Stimulated activated CD8-positive, alpha-beta memory T cell treated with anti-CD3 and anti-CD28 coated beads, Interleukin-15, amount 100 ng/mL, for 48 hours (primary cell): ENCODE measurements at places on chromosomes 5 and 9.

GRCh38 chr5:1330146-1330846 is 14.6 kb downstream of the CLPTM1L start:
- no peak for DNase-seq

DNA sequence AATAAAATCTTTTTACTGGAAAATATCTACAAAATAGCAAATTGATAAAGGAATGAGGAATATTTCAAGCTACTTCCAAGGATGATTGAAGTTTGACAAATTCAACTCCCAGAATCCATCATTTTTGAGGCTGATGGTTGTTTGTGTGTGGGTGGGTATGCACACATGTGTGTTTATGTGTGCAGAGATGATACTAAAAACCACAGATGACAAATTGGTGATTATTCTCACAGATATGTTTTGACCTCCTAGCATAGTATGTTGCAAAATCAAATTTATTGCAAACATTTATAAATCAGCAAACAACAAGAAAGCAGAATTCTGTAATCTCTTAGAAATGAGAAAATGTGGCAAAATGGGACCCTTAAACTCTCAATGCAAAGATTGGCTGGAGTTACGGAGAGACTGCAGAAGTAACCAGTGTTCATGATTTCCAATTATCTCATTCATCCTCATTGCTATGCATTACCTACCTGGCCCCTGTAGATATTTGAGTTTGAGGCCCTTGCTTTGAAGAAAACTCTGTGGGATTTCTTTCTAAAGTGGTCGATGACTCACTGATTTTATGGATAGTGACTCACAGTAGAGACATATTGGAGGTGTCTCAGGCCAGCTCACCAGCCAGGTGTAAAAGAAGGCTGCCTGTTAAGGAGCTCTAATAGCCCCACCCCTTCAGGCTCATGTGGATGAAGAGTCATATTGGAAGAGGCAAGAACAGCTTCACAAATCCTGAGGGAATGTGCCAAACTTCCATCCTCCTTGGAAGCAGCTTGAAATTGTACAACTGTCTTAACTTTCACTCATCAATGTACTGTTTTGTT is 44.6 kb upstream of the TMC1 start:
- peak; percentile 30 for DNase-seq

GRCh38 chr9:116639251-116639741 is 47.8 kb upstream of the TRIM32 start:
- DNase-seq: no peak

GRCh38 chr5:74375271-74375670 is 265.3 kb downstream of the ENC1 start:
- DNase-seq: no peak

GRCh38 chr5:175900157-175900556 is 28.8 kb downstream of the CPLX2 start:
- no peak for DNase-seq

DNA sequence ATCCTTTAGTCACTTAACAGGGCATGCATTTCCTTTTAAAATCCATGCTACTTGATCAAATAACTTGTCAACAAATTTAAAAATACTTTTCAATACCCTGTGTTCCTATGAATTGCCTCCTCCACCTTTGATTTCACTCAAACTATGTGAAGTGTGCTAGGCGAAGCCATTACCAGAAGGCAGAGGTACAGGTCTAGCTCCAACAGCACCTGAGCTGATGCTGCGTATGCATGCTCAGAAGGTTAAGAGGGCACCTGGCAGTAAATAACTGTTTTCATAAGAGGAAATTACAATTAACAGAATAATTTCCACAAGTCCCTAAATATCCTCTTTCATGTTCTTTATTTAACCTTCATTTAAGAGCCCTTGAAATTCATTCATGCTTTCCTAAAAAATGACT is 251.8 kb downstream of the EFNA5 start:
- DNase-seq: no peak

DNA sequence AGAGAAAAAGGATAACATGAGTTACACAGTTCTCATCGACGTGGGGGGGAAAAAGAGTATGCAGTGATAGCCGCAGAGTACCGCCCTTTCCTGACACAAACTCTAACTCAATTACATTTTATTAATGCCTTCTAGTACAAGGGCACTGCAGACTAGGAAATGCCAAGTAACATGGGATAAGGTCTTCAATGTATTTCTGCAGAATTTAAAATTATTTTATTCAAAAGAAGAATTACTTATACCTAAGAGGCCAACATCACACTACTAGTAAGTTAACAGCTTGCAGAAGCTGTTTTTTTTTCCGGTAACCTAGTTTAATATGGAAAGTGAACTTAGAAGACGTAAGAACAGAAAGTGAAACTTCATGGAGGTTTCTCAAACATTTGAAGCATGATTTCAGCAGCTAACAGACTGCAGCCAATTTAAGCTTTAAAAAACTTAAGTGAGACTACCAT is 3.9 kb downstream of the SETX start:
- DNase-seq: no peak

- DNase-seq: no peak
Observed at GRCh38 chr9:19492775-19493173, 84.0 kb downstream of the ACER2 start.

- no peak for DNase-seq
Observed at GRCh38 chr5:59569608-59570334, 323.8 kb downstream of the PDE4D start.

GRCh38 chr5:170355601-170356098 is 33.5 kb downstream of the KCNMB1 start:
- no peak for DNase-seq

DNA sequence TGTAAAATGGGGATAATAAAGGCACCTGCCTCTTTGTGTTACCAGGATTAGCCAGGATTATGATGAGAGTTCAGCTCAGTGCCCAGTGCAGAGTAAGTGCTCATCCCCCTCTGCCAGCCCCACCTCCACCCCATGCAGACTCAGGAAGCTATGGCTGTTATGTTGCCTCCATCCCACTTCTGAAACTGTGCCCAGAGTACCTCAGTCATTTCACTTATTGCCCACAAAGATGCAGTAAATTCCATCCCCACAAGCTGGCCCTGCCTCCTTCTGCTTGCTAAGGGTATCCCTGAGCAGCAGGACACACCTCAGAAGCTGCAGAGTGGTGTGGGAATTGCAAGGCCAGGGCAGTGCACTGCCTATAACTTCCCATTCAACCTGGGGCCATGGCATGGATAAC is 415.1 kb downstream of the SPOCK1 start:
- no peak for DNase-seq

DNA sequence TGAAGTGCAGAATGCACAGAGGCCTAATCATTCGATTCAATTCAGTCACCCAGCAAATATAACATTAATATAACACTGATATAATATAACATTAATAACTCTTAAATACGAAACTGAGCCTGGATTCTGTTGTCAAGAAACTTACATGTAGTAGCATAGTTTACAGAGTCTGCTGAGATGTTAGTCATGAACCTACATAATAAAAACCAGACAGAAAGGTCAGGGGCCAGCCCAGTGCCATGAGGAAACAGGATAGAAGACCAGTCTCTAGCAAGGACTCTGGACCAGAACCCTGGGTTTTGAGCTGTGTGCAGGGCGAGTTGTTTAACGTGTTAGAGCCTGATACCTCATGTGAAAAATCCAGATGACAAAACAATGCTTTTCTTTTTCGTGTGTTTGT is 234.7 kb downstream of the NR2F1-AS1 start:
- DNase-seq: no peak

- no peak for DNase-seq
Observed at GRCh38 chr5:154841273-154841661, 9.1 kb downstream of the FAXDC2 start.

DNA sequence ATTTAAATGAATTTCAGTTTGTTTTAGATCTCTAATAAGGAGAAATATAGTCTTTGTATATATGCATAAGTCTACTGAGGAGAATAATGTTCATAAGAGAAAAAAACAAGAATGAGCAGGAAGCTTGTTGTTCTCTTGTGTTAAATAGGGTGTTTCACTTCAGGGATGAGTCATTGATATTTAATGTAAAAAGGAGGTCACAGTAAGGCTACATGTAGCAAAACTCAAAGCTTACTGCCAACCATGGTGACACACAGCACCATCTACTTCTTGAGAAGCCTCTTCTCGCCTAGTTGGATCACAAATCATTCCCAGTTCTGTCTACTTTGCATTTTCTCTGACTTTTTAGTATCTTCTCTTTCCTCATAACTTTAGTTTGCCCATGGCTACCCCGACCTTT is 1466.0 kb upstream of the C9orf72 start:
- no peak for DNase-seq

DNA sequence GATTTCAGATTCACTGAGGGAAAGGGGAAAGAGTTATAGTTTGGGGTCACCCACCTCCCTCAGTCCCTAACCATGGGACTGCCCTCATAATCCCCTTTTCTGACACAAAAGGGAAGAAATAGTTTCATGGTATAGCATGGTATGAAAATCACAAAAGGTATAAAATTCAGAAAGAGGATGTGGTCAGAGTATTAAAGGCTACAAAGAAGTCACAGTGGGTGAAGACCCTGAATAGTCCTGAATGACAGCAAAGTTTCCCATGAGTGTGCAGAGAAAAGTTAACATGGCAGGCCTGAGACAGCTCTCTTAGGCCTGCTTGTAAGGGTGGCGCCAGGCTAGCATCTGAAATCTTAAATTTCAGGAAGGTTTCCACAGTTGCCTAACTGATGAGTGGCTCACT is 290.6 kb upstream of the ZNF608 start:
- no peak for DNase-seq

GRCh38 chr5:83653669-83654068 is 67.0 kb downstream of the HAPLN1 start:
- DNase-seq: no peak

DNA sequence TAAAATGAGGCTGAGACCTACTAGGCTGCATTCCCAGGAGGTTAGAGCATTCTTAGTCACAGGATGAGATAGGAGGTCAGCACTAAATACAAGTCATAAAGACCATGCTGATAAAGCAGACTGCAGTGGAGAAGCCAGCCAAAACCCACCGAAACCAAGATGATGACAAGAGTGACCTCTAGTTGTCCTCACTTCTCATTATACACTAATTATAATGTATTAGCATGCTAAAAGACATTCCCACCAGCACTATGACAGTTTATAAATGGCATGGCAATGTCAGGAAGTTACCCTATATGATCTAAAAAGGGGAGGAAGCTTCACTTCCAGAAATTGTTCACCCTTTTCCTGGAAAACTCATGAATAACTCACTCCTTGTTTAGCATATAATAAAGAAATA is 88.6 kb downstream of the PLPPR1 start:
- DNase-seq: no peak

DNA sequence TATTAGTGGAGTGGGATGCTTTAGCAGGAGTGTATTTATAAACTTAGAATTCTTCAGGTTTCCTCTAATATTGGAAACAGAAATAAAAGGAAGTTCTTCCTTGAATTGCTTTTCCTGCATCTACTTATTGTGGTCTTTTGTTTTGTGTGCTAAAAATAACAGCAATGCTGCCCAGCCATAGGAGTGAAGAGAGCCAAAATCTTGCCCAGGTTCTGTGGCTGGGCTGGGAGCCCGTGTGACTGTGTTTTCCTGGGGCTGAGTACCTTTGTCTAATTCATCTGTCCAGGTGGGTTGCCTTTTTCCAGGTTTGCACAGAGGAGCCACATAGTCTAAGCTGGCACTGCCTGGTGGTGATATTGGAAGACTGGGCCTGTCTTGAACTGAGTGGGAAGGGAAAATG is 179.7 kb upstream of the ADAMTSL1 start:
- DNase-seq: no peak

DNA sequence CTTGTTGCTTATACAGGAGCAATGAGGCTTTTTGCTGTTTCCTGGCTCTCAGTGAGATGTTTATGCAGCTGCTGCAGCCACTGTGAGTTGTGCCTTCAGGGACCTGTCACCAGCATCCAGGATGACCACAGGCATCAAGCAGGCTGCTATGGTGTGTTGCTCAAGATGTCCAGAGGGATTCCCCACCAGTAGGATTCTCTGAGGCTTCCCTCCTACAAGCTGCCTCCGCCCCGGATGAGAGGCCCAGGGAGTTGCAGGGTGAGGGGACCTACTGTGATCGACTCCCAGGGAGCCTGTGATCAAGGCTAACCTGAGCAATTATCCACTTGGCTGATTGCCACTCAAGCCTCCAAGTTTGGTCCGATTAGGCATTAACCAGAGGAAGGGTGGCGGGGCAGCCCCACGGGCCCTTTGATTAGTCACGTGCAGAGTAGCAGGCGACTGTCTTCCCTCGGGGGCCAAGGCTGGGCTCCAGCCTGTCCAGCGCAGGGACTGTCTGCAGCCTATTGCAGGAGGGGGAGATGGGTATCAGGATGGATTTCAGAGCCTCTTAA is 1.8 kb upstream of the FAT2 start:
- no peak for DNase-seq

DNA sequence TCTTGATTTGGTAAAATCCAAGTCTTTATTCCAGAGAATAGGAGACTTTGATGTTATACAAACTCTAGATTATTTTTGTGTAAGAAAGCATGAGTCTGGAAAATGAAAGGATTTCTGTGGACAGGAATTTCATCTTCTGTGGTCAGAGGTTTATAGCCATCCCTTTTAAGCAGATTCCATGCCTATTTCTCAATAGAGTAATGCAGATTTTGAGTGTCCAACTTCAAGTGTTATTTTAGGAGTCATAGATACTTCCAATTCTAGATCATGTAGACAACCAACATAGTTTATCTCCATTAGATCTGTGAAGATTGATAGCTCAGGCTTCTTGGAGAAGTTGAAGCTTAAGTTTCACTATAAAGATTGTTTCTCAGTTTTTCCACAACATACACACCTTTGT is 379.7 kb downstream of the PSAT1 start:
- DNase-seq: no peak

DNA sequence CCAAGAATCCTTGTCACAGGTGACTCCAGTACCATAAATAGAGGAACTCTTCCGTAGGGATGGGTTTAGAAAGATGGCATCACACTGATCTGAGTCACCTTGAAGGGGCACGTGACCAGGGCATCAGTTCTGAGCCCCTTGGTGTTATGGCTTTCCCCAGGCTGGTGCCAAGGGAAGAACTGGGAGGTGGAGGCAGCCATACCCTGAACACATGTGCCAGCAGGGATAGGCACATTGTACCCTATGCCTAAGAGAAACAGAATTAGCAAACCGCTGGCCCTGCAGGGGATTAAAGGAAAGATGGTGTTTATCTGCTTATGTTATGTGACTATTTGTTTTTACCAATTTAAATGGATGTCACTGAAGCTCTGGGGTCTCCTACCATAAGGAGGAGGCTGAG is 196.2 kb downstream of the RGS3 start:
- DNase-seq: no peak

DNA sequence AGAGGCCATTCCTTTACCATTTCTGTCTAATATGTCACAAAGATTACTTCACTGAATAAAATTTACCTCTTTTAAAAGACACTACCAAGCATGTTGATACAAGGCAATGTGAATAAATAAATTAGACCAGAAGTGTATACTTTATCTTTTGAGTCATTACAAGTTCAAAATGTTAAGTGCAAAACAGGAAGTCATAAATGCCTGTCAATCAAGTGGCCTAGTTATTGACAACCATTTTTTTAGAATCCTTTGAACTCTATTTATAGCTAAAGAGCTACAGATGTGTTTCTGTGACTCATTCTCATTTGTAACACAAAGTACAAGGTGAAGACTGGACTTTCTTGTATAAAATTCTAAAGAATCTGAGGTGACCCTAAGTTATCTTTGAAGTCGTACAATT is 602.7 kb upstream of the SEMA6A start:
- no peak for DNase-seq
